Activated CD4-positive, alpha-beta T cell treated with anti-CD3 and anti-CD28 coated beads, Interleukin-2, amount 10 ng/mL, durations not matched to agents 24 days and 14 days (primary cell): ENCODE measurements at places on chromosomes 2 and 18. TPM values are rescaled to one million over a fixed set of nuclear protein-coding genes. Genes with fewer than 3 reads are reported as not detected.

PLEK gene
- total RNA-seq: 0.26 and 0.62 TPM in 2 replicates

RAPGEF4 gene
- total RNA-seq: 0.14 and 0.37 TPM in 2 replicates

UGT1A1 gene
- not detected in 2 replicates for total RNA-seq

ZBTB7C gene
- total RNA-seq: 0.56 and 0.64 TPM in 2 replicates

GRCh38 chr2:175999283-175999819 is 2.7 kb downstream of the LNPK start:
- no peak for DNase-seq

DNA sequence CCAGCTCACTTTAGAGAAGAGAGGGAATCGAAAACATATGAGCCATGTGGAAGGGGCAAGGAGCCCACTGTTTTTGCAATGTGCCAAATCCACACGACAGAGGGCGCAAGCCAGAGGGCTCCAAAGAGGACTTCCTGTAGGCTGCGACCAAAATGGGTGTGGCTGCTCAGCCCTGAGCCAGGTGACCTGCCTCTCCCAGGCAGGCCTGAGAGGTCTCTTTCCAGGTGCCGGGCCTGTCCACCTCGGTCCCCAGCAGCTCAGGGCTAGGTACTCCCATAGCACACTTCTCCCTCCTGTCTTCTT is 153.8 kb downstream of the TTC32 start:
- DNase-seq: no peak

DNA sequence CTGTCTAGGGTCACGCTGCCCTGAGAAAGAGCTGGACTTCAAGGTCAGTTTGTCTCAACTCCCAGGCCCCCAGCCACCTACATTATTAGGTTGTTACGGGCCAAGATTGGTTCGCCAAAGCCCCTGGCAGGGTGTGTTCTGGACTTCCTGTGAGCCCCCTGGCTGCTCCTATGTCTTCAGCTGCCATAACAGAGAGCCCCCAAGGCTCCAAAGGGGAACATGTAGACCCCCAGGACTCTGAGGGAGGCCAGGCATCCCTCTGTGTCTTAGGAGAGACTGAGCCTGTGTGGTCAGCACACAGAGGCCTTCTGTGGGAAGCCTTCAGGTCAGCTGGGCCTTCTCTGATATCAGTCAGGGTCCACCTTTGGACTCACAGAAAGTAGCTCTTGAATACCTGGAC is 58.3 kb downstream of the INHBB start:
- DNase-seq: no peak
